Activated naive CD4-positive, alpha-beta T cell treated with anti-CD3 and anti-CD28 coated beads for 36 hours (primary cell): ENCODE measurements at places on chromosomes 2 and 18. TPM values are rescaled to one million over a fixed set of nuclear protein-coding genes. Genes with fewer than 3 reads are reported as not detected.
A peak's percentile ranks its signal among the peaks of the same experiment; 100 is the strongest.

GRCh38 chr2:105796791-105797190 is 52.1 kb downstream of the NCK2 start:
- no peak for DNase-seq

The SLC19A3 gene
- not detected for total RNA-seq

The C2orf78 gene
- not detected for total RNA-seq

DNA sequence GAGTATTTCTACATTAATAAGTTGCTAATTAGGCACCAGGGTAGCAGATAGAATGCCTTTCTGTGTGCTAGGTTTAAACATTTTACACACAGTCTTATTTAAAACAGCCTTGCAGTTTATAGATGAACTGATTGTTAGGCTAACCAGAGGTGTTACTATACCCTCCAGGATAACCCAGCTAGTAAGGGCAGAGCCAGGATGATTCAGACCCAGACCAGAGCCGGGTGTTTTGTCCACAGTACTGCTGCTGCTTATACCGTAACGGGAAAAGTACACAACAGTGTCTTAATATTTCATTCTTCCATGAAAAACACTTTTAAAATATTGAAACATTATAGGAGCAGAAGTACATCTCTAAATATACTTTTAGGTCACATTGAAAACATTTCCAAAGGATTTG is 82.7 kb downstream of the MALT1 start:
- no peak for DNase-seq

DNA sequence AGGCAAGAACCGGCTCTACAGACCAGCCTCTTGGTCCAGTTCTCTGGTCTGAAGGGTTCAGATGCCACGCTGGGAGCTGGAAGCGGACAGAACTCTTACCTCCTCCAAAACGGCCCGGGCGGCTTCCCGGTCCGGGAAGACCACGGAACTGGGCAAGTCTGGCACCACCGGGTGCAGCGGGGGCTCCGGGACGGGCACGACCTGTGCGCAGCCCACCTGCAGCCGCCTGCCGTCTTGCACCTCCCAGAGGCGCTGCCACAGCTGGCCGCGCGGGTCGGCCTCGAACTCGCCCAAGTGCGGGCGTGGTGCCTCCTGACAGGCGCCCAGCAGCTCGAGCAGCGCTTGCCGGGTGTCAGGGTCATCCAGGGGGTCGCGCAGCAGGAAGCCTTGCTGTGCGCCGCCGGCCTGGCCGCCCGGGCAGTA is 773 bp downstream of the CMPK2 start:
- DNase-seq: peak; percentile 14

The ZSCAN30 gene
- total RNA-seq: 14.3 TPM

DNA sequence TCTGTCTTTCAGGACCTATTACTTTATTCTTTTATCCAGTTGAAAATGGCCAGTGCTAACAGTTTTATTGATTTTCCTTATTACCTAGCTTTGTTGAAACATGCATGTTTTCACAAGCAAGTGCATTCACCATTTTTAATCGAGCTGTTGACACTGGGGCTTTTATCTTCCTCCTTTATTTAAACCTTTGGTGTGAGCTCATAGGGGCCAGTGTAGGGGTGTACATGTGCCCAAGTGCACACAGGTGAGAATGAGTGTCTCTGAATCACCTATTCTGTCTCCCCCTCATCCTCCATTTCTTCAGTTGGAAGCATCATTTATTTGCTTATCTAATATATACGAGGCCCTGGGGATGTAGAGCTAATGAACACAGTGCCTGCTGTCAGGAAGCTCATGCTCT is 199.1 kb downstream of the PRKCE start:
- no peak for DNase-seq

DNA sequence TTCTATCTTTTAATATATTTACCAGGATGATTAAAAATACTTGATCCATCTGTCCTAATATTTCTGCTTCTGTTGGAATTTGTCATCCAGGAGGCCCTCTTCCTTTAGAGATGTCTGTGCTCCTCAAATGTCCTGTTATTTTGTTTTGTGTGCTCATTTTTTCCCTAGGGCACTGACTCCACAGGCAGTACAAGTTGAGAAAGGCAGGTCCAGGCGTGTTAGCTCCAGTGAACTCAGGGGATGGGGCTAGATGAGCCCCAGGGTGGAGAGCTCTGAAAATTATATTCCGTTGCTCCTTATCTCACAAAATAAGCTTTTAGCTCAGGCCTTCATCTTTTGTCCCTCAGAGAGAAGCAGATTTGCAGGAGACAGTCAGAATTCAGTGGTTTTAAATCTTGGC is 105.7 kb downstream of the SLC4A3 start:
- no peak for DNase-seq

The PLA2R1 gene
- total RNA-seq: not detected

DNA sequence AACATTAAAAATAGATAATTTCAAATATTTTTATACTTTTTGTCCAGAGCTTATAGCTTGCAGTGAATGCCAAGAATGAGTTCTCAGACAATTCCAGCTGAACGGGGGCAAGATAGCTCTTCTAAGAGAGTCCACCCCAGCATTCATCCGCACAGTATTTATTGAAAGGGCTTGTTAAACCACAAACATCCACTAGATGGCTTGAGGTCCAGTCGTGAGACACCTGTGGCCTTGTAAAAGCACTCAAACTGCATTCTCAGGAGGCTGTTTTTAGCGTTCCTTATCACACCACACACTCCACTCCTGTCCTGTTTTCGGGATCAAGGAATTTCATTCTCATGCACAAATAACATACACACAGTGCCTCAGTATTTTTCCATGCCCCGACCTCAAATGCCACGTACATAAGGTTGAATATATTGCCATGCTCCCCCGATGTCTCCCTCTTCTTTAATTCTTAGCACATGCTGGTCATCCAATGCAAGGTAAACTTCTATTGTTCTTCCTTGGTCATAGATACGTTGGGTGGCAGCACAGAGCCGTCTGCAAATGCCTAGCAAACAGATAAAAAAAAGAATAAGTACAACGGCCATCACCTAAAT is 47.4 kb downstream of the DNAJC10 start:
- no peak for DNase-seq

The ACOXL gene
- total RNA-seq: not detected

DNA sequence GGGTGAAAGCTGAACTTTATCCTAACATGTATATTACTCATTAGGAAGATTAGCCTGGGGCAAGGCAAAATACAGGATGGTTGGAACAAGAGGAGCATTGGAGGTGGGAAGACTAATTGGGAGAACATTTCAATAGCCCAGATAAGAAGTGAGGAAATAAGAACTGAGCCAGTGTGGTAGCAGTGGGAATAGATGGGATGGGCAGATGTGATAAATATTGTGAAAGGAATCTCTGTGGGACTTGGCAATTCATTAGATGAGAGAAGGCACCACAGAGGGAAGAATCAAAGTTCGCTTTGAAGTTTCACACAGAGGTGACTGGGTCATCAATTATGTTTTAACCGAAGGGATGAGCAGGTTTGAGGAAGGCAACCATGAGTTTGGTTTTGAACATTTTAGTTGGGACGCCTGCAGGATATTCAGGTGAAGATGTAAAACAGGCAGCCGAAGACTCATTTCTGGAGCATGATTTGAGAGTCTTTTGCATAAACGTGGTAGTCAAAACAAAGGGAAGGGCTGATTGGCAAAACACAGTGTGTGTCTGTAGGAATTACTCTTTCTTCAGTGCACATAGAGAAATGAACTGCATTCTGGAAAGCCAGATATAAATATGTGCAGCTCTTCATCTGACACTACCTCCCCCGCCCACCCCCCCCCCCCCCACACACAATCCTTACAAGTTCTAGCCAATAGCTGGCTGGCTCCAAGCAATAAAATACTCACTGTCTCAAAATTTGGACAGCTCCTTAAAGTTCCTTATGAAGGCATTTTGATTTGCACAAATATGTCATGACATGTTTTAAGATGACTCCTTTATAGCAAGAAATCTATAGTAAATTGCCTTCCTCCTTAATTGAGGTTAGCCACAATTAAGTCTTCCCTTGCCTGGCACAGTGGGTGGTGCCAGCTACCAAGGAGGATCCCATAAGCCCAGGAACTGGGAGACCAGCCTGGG is 1.9 kb upstream of the SLC1A4 start:
- peak; percentile 38 for DNase-seq

The UGT1A5 gene
- not detected for total RNA-seq
